Articular chondrocyte of knee joint (primary cell): ENCODE measurements at places on chromosomes 5 and 9. TPM values are rescaled to one million over a fixed set of nuclear protein-coding genes. Genes with fewer than 3 reads are reported as not detected.

CCNO gene
- 1.8 and 2.0 TPM in 2 replicates for total RNA-seq

LRRC26 gene
- not detected in 2 replicates for total RNA-seq

TAF1L gene
- total RNA-seq: under 0.01 TPM in 2 replicates

PCSK1 gene
- total RNA-seq: 54.8 and 55.9 TPM in 2 replicates

BSPRY gene
- under 0.01 and 0.11 TPM in 2 replicates for total RNA-seq

C5orf58 gene
- not detected in 2 replicates for total RNA-seq

SLC25A2 gene
- total RNA-seq: 0.32 and 0.39 TPM in 2 replicates

RNF44 gene
- 4.0 and 4.1 TPM in 2 replicates for total RNA-seq

FBN2 gene
- 108 and 149 TPM in 2 replicates for total RNA-seq

NRARP gene
- total RNA-seq: 0.13 and 0.22 TPM in 2 replicates

INSYN2B gene
- 1.1 TPM in 1 of 2 replicates, not detected in the other for total RNA-seq

ORM2 gene
- total RNA-seq: not detected in 2 replicates

ZNF782 gene
- total RNA-seq: 7.2 and 7.6 TPM in 2 replicates

PFN3 gene
- total RNA-seq: not detected in 2 replicates

TRIM7 gene
- 0.97 and 3.3 TPM in 2 replicates for total RNA-seq

TMEM215 gene
- not detected in 2 replicates for total RNA-seq

SCGB3A2 gene
- not detected in 2 replicates for total RNA-seq

CCDC171 gene
- 6.4 and 6.8 TPM in 2 replicates for total RNA-seq

GPRIN1 gene
- total RNA-seq: 1.7 and 2.8 TPM in 2 replicates

DMGDH gene
- total RNA-seq: 7.2 and 8.4 TPM in 2 replicates

LRRC19 gene
- total RNA-seq: under 0.01 TPM in 1 of 2 replicates, not detected in the other

CMBL gene
- 14.2 and 14.4 TPM in 2 replicates for total RNA-seq

SLC26A2 gene
- 16.5 and 21.0 TPM in 2 replicates for total RNA-seq

ACTL7B gene
- 0.22 TPM in 1 of 2 replicates, not detected in the other for total RNA-seq

PCDHGA5 gene
- 5.6 and 6.5 TPM in 2 replicates for total RNA-seq

TPM2 gene
- 755 and 824 TPM in 2 replicates for total RNA-seq

GGTA1 gene
- 0.13 and 0.32 TPM in 2 replicates for total RNA-seq

FOXD4L3 gene
- total RNA-seq: not detected in 2 replicates

ST8SIA4 gene
- total RNA-seq: 0.13 and 0.32 TPM in 2 replicates

OR1J4 gene
- 0.11 and 0.13 TPM in 2 replicates for total RNA-seq

ARL10 gene
- 8.5 and 9.1 TPM in 2 replicates for total RNA-seq

GFPT2 gene
- total RNA-seq: 59.0 and 66.6 TPM in 2 replicates

FOXD4L4 gene
- total RNA-seq: 0.13 TPM in 1 of 2 replicates, not detected in the other

OR1J2 gene
- total RNA-seq: 0.26 and 0.32 TPM in 2 replicates

ADAMTS13 gene
- 0.91 and 1.3 TPM in 2 replicates for total RNA-seq

IFNB1 gene
- not detected in 2 replicates for total RNA-seq

AJM1 gene
- total RNA-seq: 0.65 TPM in 2 replicates
